Epithelial cell of proximal tubule (primary cell): ENCODE measurements at places on chromosomes 3 and 15. TPM values are rescaled to one million over a fixed set of nuclear protein-coding genes. Genes with fewer than 3 reads are reported as not detected.

Gene BMF
- 4.6 and 33.1 TPM in 2 replicates for total RNA-seq

Gene EXD1
- total RNA-seq: not detected in 2 replicates

Gene BLM
- 13.0 and 18.4 TPM in 2 replicates for total RNA-seq

Gene ITPR1
- 4.3 and 4.6 TPM in 2 replicates for total RNA-seq

Gene ZNF592
- 8.2 and 8.6 TPM in 2 replicates for total RNA-seq

GRCh38 chr3:74537164-74537563 lies 77.3 kb downstream of the CNTN3 start:
- no peak for DNase-seq
